ENCODE measurements at places on chromosomes 16 and 17. TPM values are rescaled to one million over a fixed set of nuclear protein-coding genes. Genes with fewer than 3 reads are reported as not detected.

Gene HCRT
- not detected for total RNA-seq

Gene AXIN1
- 30.6 TPM for total RNA-seq

Gene CHAD
- total RNA-seq = 0.79 TPM

Gene TMC5
- 4.5 TPM for total RNA-seq

Gene GLIS2
- total RNA-seq = 4.8 TPM

Gene AATK
- total RNA-seq = 5.6 TPM

Gene ARL5C
- not detected for total RNA-seq

Gene NAT9
- total RNA-seq = 51.3 TPM

Gene CCL3
- not detected for total RNA-seq

Gene CSH1
- total RNA-seq = 0.71 TPM

Gene MEFV
- total RNA-seq = 5.7 TPM

DNA sequence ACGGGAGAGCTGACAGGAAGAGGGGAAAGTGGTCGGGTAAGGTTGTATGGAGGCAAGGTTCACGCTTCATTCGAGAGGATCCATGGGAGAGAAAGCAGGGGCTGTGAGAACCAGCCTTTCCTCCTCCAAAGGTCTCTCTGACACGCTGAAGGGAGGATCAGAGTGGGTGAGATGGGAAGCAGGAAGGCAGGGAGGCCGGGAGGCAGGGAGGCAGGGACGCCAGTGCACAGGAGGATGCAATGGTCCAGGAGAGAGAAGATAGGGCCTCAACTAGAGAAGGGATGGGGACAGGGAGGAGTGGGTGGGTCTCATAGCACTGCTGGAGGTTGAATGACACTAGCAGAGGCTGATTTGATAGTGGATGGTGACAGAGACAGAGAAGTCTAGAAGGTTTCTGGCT, 54.1 kb downstream of the PIMREG start:
- no peak overlapping the region for H3K4me3 ChIP-seq
- no peaks in the 10 kb centered on the region for H3K36me3 ChIP-seq
- peaks cover 11% of the 10 kb centered on the region for H3K4me1 ChIP-seq
- no peak for DNase-seq

DNA sequence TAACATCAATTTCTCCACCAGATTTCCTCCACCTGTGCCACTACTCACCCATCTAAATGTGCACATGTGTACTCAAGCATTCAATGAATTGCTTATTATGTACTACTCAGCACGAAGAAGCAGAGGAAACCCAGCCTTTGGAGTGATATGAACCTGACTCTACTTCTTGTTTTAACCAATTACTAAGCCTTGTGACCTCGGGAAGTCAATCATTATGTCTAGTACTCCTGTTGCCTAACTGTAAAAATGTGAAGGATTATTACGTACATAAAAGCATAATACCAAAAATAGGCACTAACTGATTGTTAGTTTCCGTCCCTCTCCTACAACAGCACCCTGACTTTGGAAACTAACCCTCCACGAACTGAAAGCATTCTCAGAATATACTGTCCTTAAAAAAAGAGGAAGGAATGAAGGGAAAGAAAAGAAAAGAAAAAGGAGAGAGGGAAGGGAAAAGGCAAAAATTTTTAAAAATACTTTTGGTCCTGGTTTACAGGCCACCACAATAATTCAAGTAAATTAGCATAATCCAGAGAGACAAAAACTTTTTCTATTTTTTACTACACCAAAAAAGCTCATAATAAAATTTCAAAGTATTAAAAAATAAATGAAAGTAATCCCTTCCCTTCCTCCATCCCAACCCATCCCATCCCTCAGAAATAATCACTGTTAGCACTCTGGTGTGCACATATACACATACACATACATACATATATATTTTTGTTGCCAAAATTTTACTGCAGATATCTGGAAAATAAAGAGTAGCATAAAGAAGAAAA, 53.6 kb downstream of the KANSL1 start:
- no peaks in the 10 kb centered on the region for H3K27me3 ChIP-seq
- H3K4me1 ChIP-seq = peaks cover 8% of the 10 kb centered on the region
- no peak for DNase-seq
- no peak overlapping the region for H3K27ac ChIP-seq

DNA sequence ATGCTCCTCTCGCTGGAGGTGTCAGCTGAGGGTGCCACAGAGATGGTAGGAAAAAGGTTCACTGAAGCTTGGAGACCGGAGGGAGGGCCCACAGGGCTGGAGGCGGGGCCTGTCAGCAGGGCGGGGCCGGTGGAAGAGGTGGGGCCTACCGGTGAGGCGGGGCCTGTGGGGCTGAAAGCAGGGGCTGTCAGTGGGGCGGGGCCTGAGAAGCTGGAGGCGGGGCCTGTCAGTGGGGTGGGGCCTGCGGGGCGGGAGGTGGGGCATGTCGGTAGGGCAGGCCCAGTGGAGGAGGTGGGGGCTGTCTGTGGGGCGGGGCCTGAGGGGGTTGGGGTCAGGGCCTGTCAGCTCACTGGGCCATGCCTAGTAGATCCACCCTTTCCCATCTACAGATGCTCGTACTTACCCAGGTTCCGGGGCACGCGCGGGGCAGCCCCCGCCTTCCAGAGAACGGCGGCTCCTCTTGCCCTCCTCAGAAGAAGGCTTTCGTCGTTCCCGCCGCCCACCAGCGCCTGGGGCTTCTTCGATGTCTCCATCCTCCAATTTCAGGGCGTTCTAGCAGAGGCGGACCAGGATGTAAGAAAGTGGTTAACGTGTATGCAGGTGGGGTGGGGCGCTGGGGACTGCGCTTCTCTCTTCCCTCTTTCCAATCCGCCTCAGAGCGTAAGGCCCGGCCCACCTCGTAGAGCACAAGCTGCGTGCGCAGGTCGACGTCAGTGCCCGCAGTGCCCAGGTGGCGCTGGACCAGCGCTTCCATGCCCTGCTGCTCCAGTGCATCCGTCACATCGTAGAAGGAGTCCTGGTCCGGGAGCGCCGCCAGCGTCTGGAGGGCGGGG, 9.8 kb downstream of the TMEM208 start:
- peaks cover 12% of the 10 kb centered on the region for H3K4me1 ChIP-seq
- peak; percentile 80 for DNase-seq
- H3K27ac ChIP-seq = no peak overlapping the region
- no peaks in the 10 kb centered on the region for H3K36me3 ChIP-seq

- no peak for DNase-seq
- no peak overlapping the region for H3K4me3 ChIP-seq
- H3K36me3 ChIP-seq = no peaks in the 10 kb centered on the region
These were observed 29.1 kb downstream of the EFCAB13 start for GRCh38 chr17:47352848-47353247.

DNA sequence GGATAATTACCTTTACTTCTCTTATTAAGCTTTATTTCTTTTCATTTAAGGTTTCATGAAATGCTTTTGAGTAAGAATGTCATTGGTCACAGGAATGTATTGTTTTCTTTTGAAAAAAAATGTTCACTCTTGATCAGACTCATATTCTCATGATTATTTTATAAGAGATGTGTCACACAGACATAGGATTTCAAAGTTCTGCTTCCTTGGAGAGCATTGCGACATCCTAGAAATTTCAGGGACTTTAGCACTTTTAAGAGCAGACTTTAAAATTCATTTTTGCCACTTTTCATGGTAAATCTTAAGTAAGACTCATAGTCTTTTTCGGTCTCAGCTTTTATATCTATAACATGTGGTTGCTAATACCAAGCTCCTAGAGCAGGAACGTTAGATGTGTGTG, 314.7 kb downstream of the CDH8 start:
- H3K4me1 ChIP-seq = no peaks in the 10 kb centered on the region
- H3K4me3 ChIP-seq = no peak overlapping the region
- no peak for DNase-seq
- H3K27ac ChIP-seq = no peak overlapping the region
- no peaks in the 10 kb centered on the region for H3K27me3 ChIP-seq

DNA sequence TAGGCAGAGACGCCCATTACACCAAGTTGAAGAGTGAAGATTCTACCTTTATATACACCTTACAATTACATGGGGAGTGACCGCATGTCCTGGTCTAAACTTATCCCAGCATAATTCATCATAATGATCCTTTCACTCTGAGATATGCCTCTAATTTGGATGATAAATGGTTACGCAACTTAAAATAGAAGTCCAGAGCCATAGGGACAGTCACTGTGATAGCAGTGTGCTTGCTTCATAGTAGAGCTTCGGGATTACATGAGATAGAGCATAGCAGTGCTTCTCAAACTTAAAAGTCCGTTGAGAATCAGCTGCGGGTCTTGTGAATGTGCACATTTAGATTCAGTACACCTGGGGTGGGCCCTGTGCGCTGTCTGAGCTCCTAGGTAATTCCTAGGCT, 16.9 kb downstream of the USP10 start:
- no peaks in the 10 kb centered on the region for H3K36me3 ChIP-seq
- DNase-seq = no peak
- no peaks in the 10 kb centered on the region for H3K27me3 ChIP-seq
- H3K4me3 ChIP-seq = no peak overlapping the region

GRCh38 chr17:71349908-71350600, 770.8 kb upstream of the SOX9 start:
- H3K36me3 ChIP-seq = no peaks in the 10 kb centered on the region
- H3K4me1 ChIP-seq = no peaks in the 10 kb centered on the region
- no peaks in the 10 kb centered on the region for H3K27me3 ChIP-seq
- no peak for DNase-seq

DNA sequence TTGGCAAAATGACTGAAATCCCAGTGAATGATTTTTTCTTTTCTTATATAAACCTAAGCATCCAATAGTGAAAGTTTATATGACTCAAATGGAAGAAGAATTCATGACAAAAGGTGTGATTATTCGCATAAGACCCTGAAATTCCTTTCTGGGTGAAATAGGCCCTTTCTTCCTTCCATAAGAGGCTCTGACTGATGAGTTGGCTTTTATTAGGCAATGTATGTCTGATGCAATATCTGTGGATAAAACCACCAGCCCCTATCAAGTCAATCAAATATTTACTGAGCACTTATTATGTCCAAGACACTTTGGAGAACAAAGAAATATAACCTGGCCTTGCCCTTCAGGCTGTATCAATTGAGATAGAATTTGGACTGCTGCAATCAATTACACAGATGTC, 316.6 kb downstream of the CDH13 start:
- no peak for DNase-seq
- H3K27ac ChIP-seq = no peak overlapping the region

GRCh38 chr16:1002399-1003166, 21.0 kb downstream of the SOX8 start:
- no peak overlapping the region for H3K4me3 ChIP-seq
- no peaks in the 10 kb centered on the region for H3K27me3 ChIP-seq
- H3K36me3 ChIP-seq = no peaks in the 10 kb centered on the region
- no peak for DNase-seq

DNA sequence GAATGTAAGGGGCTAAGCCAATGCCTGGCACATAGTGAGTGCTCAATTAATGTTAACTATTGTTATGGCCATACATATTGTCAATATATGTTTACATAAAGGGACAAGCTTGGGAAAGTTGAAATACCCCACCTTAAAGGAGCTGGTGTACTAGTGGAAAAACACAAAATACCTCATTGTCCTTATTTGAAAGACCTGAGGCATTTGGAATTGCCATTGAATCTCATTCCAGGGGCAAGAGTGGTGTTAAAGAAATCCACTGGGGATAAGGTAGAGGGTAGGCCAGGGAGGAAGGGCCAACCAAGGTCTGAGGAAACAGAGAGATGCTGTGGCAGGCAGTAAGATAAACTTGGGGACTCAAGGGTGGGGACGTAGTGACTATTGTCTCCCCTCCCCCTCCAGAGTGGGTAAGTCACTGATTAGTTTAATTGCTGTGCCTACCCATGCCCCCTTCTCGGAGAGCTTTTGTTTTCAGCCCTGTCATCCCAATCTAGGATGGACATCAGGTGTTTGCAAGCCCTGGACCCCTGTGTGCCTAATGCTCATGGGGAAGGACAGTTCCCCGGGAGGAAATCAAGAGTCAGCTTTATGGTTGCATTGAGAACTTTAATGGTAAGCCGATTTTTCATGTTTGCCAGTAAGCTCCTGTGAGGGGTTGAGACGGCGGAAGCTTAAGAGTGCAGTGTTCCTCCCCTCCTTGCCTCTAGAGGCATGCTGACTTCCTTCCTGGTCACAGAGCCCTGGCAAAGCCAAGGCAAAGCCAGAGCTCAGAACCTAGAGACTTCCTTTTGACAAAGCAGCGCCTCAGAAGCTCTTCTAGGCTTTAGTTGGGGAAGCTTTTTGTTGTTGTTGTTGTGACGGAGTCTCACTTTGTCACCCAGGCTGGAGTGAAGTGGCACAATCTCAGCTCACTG, 2.5 kb upstream of the HEATR9 start:
- no peak overlapping the region for H3K4me3 ChIP-seq
- no peak for DNase-seq
- no peaks in the 10 kb centered on the region for H3K4me1 ChIP-seq
- H3K27me3 ChIP-seq = no peaks in the 10 kb centered on the region
- no peaks in the 10 kb centered on the region for H3K36me3 ChIP-seq

- DNase-seq = no peak
- no peaks in the 10 kb centered on the region for H3K36me3 ChIP-seq
These were observed 75.2 kb downstream of the FTO start for GRCh38 chr16:53779186-53779585.

DNA sequence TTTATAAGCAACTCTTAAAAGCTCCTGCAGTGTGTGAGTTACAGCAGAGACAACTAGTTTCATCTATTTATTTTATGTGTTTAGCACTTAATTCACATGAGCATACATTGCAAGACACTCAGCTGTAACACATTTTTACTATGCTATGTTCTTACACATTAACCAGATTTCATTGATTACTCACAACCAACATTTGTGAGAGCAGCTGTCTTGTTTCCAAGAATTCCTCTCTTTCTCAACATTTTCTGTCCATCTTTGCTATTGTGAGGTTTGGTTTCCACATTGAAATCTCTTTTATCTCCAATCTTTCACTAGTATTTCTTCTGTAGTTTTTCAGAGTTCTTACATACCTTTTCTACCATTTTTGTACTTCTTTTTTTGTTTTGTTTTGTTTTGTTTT, 51.2 kb downstream of the COPRS start:
- H3K27ac ChIP-seq = no peak overlapping the region
- no peaks in the 10 kb centered on the region for H3K36me3 ChIP-seq
- H3K27me3 ChIP-seq = no peaks in the 10 kb centered on the region
- DNase-seq = no peak

- no peak overlapping the region for H3K4me3 ChIP-seq
- no peaks in the 10 kb centered on the region for H3K27me3 ChIP-seq
- no peak overlapping the region for H3K27ac ChIP-seq
- DNase-seq = no peak
These were observed 45.1 kb downstream of the IRX3 start for GRCh38 chr16:54241525-54241924.

DNA sequence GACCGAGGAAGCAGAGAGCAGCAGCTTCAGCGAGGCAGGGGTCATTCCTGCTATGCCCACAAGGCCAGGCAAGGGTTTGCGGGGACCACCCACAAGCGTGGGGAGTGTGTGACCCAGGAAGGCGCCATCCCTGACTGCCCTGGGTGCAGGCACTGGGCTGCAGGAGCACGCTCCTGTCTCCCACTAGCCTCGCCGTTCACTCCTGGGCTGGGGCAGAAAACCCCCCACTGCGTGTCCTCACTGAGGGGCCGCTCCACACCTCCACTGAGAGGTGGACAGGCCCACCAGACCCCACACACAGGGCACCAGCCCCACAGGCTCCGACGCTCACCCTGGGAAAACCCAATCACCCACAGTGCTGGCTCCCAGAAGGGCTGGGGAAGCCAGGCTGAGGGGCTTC, 56.1 kb downstream of the KLHDC4 start:
- H3K27ac ChIP-seq = no peak overlapping the region
- H3K4me3 ChIP-seq = no peak overlapping the region
- no peaks in the 10 kb centered on the region for H3K36me3 ChIP-seq
- H3K4me1 ChIP-seq = no peaks in the 10 kb centered on the region

GRCh38 chr17:27430383-27430840, 25.8 kb upstream of the KSR1 start:
- no peak for DNase-seq
- no peak overlapping the region for H3K27ac ChIP-seq
- no peak overlapping the region for H3K4me3 ChIP-seq
- no peaks in the 10 kb centered on the region for H3K36me3 ChIP-seq
- no peaks in the 10 kb centered on the region for H3K27me3 ChIP-seq
- no peaks in the 10 kb centered on the region for H3K4me1 ChIP-seq

Data from testis (tissue), 5 donors.